ENCODE measurements at places on chromosomes 16 and 17.

- DNase-seq: peak; percentile 30
These were observed 35.3 kb downstream of the ADGRG5 start for GRCh38 chr16:57577691-57578224.

DNA sequence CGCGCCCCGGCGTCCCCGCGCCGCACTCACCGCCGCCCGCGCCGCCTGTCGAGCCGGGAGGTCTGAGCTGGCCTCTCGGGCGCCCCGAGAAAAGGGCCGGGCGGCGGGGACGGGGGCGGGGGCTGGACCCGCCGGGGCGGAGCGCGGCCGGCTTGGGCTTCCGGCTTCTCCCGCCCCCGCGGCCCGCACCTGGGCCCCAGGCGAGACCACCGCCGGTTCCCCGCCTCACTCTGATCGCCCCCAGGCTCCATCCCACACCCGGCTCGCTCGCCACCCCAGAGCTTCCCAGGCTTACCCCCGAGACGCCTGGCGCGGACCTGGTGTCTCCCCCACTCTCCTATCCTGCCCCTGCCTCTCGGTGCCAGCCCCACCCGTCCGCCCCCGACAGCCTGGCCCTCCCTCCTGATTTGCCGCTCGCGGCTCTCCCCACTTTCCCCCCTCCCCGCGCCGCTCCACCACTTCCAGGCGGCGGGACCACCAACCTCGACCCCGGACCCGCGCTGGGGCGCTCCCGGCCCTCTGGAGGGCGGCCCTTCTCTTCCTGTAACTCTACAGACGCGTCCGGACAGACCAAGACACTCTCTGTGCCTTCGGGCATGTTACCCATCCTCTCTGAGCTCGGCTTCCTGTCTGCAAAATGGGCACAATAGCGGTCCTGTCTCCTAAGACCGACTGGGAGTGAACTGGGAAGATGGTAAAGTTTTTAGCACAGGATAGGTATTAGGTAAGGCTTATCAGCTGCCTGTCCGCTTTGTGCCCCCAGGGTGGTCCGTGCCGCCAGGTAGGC is at the start of gene LITAF:
LITAF (minus strand) TSS at position 64 of the 787 bp plus-strand sequence. CDS start 30,189 bp downstream, outside the sequence.
- DNase-seq: peak; percentile 30

DNA sequence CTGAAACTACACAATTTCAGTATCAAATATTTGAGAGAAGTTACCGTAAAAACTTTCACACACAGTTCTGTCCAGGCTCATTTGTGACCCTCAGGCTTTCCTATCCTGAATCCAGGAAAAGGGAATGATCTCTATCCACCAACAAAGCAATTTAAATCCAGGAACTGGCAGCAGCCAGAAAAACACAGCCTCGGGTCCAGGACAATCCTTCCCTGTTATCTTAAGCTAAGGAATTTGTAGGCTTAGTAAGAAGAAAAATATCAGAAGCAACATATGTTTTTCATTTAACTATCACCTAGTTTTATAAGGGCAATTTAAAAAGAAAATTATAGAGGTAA is 47.1 kb downstream of the TEX2 start:
- DNase-seq: no peak

- no peak for DNase-seq
These were observed 732.5 kb upstream of the RBFOX1 start for GRCh38 chr16:6600167-6600566.

- no peak for DNase-seq
These were observed 22.8 kb downstream of the TAOK1 start for GRCh38 chr17:29412780-29413565.

Measured in bone marrow (tissue), 2 donors.